ENCODE measurements at places on chromosomes 12 and 14.

GRCh38 chr12:16090974-16091373 lies 179.8 kb downstream of the DERA start:
- DNase-seq: no peak

DNA sequence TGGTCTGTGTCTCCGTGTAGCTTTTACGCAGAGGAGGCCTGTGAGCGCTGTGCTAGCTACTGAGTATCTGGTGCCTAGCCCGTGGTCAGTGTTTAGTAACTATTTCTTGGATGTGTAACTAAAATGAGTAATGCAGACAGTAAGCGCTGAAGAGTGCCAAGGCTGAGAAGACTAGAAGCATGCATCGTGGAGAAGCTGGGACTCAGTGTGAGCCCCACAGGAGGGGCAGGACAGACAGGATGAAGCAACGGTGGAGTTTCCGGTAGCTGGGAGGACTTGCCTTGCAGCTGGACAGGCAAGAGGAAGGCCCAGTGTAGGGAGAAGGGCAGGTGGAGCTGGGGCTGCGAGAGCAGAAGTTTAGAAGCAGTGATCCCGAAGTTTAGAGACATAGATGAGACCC lies 233.4 kb upstream of the FKBP4 start:
- no peak for DNase-seq

- DNase-seq: no peak
Observed at GRCh38 chr14:68160779-68161546, 341.4 kb downstream of the RAD51B start.

DNA sequence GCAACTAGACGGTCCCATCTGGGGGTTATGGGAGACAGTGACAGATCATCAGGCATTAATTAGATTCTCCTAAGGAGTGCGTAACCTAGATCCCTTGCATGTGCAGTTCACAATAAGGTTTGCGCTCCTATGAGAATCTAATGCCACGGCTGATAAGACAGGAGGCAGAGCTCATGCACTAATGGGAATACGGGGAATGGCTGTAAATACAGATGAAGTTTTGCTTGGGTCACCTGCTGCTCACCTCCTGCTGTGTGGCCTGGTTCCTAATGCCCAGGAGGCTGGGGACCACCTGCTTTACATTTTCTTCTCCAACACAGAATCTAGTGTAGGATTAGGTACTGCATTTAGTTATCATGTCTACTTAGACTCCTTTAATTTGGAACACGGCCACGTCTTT lies 49.7 kb upstream of the SAV1 start:
- DNase-seq: no peak

DNA sequence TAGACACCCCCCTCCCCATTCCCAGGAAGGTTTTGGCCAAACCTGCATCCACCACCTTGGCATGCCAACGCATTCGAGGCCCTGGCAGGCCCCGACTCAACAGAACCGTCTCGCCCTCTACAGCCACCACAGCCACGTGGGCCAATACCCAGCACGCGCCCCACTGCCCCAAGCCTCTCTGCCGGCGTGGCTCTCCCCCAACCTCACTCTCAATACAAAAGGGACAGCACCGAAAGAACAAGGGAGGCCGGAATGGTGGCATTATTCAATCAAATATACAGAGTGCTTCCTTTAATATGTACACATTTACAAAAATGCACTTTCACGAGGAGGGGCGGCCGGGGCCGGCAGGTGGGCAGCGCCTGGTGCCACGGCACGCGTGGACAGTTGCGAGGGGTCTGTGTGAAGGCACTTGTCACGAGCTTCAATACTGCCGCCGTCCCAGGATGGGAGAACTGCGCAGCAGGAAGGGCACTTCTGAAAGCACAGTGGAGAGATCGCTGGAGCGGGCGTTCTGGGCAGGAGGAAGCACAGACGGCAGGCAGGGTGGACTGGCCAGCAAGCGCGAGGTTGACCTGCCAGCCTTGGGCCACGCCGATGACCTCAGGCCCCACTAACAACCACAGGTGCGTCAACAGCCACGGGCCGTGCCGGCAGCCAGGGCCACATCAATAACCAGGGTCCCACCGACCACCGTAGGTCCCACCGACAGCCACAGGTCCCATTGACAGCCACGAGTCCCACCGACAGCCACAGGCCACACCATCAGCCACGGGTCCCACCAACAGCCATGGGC lies 26.9 kb downstream of the JAG2 start:
- no peak for DNase-seq

- peak; percentile 39 for DNase-seq
Observed at GRCh38 chr12:51970904-51971646, 19.6 kb downstream of the ACVR1B start.

DNA sequence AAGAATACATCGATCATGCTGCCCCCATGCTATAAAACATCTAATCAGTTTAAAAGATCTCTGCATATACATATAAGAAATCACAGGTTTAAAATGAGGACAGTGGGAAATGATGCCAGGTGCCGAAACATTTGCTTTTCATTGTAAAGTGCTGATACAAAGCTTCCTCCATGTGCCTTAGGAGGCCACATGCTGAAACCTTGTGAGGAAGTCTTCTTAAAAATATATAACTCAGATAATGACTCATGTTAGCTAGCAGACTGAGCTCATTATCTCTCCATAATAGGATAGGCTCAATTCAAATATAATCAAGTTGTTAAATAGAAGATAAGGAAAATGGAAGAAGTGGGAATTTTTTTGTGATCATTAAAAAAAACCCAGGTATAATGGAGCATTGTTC lies 65.9 kb downstream of the RFX4 start:
- no peak for DNase-seq

GRCh38 chr14:52835122-52835903 lies 43.9 kb upstream of the GNPNAT1 start:
- DNase-seq: peak; percentile 13

DNA sequence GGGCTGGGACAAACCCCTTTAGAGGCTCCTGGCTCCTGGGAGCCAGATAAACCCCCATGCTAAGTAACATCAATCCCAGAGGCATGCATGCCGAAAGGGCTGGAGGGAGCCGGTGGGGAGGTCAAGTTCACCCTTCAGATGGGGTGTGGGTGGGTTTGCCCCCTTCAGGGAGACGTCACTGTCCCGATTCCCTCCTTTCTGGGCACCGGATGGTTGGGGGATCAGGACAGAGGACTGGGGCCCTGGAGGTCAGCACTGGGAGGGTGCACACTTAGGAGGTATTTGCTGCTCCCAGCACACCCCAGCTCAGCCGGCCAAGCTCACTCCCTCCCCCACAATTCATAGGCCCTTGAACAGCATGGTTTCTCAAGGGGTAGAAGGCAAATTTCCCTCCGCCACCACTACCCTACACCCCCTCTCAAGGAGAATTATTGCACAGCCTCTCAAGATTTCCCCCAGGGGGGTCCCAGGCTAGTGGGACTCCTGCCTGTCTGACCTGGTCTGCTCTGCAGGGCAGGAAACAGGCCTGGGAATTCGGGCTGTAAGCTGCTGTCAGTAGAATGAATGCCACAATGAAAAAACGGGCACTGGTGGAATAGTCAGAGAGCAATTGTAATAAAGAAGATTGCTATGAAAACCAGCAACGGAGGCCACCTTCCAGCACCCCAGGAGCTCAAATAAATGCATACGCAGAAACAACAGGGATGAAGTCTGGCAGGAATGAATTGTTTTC lies 63.5 kb downstream of the GALNT16 start:
- no peak for DNase-seq

- no peak for DNase-seq
Observed at GRCh38 chr12:6080149-6081045, 44.1 kb downstream of the VWF start.

DNA sequence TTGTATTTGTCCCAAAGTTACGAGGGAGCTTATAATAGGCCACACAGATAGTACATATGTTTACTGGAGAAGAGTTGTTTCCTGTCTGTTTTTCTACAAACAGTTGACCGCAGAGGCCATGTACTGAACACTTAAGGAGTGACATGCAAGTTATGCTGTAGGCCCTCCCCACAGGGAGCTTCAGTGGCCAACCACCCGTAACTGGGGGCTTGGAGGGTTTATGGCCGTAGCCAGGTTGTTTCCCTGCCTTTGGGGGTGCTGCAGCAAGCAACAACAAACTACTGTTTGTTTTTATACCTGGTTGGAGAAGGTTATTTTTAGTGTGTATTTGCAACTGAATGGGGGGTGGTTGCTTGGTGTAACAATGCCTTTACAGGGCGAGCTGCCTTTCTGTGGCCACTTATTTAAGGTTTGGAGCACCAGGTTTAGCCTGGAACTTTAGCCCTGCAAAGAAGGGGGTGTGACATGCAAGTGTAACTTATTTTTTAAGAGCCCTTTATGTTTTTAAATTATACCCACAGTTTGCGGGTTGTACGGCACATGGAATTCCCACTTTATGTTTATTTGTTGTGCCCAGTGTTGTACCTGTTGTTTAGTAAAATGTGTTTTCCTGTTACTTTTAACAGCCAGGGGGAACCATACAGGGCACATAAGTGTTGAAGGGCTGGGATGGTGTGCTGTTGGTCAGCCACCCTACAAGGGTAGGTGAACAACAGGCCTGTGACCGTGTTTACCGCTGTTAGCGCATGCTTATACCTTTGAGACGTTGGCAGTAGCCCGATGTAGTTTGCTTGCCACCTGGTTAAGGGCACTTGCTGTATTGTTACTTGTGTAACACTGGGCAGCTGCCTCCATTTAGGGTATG lies 29.9 kb upstream of the G2E3 start:
- no peak for DNase-seq

GRCh38 chr14:96089401-96089800 lies 50.2 kb downstream of the C14orf132 start:
- no peak for DNase-seq

DNA sequence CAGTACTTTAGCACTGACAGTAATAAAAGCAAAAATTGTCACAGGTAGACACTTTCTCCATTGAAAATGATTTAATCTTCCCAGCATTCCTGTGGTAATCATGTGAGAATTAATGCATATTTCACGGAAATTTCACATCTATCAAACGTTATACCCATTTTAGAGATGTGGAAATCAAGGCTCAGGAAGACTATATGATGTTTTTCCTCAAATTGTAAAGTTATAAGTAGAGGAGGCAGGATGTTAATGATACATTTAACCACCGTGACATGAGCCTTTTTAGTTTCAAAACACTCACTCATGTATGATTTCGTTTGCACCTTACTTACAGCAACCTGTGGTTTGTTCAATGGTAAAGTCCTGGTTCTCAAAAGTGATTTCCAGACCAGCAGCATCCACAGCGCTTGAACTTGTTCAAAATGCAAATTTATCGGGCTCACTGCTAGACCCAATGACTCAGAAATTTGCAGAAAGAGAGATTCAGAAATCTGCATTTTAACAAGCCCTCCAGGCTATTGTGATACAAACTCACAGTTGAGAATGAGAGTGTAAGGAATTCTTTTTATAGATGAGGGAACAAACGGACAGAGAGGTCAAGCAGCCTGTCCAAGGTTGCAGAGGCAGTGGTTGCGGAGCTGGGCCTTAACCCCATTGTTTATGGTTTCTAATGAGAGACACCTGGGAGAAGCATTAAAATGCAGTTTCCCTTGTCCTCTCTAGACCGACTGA lies 654.8 kb upstream of the TBX3 start:
- no peak for DNase-seq

DNA sequence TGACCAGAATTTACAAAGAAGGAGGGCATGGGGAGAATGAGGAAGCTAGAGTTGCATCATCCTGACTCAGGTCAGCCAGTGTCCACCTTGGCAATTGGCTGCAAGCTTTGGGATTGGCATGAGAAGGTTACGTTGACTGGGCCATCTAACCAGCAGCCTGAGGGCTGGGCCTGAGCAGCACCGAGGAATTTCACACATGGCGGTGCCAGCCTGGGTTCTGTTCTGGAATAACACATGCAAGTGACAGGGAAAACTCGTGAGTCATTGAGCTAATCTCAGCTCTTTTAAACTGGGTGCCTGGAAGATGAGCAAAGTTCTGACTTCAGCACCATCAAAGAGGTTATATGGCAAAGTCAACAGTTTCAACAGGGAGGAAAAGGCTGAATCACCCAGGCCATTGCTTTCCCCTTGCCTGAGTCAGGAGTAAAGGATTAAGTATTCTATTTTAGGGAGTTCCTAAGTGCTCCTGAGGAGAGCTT lies 543.2 kb upstream of the TBX3 start:
- no peak for DNase-seq

- no peak for DNase-seq
Observed at GRCh38 chr14:96118391-96118790, 79.2 kb downstream of the C14orf132 start.

DNA sequence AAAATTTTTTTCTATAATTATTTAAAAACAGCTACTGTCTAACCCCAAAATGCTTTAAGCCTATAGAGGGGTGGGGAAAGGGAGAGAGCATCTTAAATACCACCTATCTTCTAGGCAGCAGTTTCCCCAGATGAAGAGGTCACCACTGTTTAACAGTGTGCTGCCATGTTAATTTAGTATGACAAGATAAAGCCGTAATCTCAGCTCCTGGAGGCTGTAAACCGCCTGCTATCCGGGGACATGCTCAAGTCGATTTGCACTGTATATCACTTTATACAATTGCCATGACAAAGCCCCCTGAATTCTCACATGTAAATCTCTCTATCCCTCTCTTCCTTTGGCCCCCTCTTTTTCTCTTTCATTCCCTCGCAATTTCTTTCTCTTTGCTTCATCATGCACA lies 68.5 kb downstream of the SOX5 start:
- DNase-seq: no peak

GRCh38 chr14:52059649-52060048 lies 9.2 kb downstream of the NID2 start:
- DNase-seq: no peak

- peak; percentile 69 for DNase-seq
Observed at GRCh38 chr14:99628887-99629618, 15.9 kb upstream of the HHIPL1 start.

- DNase-seq: no peak
Observed at GRCh38 chr12:79451978-79452377, 238.8 kb downstream of the PAWR start.

DNA sequence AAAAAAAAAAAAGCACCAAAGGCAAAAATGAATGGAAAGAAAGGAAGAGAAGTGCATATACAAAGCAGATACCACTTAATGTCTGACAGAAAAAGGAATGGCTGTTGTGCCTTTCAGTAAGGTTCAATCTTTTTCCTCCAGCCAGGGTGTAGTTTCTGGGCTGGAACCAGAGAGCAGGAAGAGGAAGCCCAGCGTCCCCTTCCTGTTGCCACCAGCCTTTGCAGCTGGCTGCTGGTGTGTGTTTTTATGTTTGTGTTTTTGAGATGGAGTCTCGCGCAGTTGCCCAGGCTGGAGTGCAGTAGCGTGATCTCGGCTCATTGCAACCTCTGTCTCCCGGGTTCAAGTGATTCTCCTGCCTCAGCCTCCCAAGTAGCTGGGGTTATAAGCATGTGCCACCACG lies 64.6 kb upstream of the LTA4H start:
- no peak for DNase-seq

DNA sequence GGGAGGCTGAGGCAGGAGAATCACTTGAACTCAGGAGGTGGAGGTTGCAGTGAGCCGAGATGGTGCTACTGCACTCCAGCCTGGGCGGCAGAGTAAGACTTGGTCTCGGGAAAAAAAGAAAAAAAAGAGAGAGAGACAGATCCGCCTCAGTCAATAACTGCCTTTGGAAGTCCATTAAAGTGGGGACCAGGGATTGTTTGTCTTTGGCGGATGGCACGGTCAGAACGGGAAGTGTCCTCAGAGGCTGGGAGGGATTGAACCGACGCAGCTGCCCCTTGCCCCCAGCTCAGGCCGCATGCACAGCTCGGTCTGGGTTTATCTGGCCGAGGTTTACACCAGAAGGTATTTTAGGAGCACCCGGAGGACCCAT lies 54.4 kb downstream of the TESC start:
- no peak for DNase-seq

GRCh38 chr12:86513226-86513625 lies 257.0 kb upstream of the MGAT4C start:
- DNase-seq: no peak

GRCh38 chr12:79364197-79364596 lies 326.6 kb downstream of the PAWR start:
- DNase-seq: no peak

Measured in hematopoietic multipotent progenitor cell treated with erythropoietin and hydrocortisone succinate and interleukin-3 and kit ligand, for 6 days (in vitro differentiated cells).